ENCODE measurements at places on chromosomes 7 and 10.

GRCh38 chr10:411603-412002 lies 276.3 kb downstream of the ZMYND11 start:
- no peak for DNase-seq

DNA sequence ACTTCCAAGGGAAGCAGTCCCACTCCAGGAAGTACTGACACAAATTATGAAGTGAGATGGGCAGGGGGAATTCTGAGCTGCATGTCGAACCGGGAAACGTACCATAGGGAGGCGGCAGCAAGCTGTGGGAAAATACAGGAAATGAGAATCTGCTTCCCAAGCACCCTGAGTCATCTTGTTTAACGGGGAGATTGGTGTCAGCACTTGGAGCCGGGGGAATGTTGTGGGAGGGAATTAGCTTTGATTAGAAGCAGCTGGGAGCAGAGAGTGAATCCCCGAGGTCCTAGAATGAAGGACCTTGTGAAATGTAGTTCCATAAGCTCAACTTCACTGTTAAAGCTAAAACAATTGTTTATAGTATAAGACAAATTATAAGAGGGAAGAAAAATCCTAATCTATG lies 141.4 kb upstream of the PRKCQ start:
- no peak for DNase-seq

DNA sequence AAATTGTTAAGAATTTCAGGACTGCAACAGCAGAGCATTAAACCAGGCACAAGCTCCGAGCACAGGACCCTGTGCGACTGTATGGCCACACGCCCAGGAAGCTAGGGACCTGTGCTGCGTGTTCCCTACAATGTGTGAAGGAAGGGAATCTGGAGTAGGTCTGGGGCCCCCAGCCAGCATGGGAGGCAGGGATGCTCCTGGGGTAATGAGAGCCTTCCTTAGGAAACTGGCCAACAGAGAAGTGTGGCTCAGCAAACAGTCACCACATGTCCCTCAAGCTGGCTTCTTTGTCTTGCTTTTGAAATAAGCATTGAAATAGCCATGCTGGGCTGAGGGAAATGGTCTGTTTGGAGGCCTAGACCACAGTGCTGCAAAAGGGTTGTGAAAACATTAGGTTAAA lies 8.2 kb downstream of the BLNK start:
- DNase-seq = no peak

DNA sequence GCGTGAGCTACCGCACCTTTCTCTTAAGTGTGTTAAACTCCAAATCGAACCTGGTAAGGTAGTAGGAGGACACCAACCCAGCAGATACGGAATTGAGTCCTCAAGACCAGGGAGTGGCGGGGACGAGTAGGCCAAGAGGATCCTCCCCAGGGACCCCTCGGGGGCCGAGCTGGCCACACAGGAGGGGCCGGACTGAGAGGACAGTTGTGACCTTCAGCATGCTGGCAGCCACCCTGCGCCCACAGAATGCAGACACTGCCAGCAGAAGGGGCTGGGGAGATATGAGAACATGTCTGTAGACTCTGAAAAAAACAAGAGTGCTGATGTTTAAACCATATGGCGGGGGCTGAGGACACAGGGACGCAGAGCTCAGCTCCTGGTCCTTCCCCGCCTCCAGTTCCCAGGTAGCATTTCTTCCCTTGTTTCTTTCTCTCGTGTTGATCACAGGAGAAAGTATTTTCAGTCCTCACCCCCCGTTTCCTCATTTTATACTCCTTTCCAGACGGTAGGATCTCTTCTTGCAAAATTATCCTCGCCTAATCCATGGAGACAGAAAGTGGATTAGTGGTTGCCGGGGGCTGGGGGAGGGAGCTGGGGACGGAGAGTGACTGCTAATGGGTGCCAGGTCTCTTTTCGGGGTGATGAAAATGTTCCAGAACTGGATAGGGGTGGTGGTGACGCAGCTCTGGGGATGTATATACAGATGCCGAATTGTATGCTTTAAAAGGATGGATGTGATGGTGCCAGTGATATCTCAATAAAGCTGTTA lies 11.5 kb upstream of the UNCX start:
- DNase-seq = no peak

GRCh38 chr10:127990846-127991542 lies 84.1 kb downstream of the PTPRE start:
- DNase-seq = no peak

DNA sequence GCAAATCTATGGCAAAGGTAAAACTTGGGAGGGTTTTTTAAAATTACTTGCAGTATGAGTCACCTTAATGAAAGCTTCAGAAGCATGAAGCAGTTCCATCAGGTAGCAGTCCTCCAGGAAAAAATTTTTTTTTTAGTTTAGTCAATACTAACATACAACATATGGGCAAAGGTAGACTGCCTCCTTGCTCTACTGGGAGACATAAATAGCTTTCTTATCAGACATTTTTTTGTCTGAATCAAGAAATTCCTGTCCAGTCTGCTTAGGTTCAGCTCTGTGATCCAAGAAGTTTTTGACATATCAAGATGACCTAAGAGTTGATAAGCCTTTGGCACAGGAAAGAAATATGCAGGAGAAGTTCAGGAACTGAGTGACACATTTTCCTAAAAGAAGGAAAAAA lies 171.5 kb upstream of the TCF7L2 start:
- no peak for DNase-seq

- DNase-seq = no peak
Observed at GRCh38 chr10:33482486-33482885, 148.0 kb upstream of the NRP1 start.

DNA sequence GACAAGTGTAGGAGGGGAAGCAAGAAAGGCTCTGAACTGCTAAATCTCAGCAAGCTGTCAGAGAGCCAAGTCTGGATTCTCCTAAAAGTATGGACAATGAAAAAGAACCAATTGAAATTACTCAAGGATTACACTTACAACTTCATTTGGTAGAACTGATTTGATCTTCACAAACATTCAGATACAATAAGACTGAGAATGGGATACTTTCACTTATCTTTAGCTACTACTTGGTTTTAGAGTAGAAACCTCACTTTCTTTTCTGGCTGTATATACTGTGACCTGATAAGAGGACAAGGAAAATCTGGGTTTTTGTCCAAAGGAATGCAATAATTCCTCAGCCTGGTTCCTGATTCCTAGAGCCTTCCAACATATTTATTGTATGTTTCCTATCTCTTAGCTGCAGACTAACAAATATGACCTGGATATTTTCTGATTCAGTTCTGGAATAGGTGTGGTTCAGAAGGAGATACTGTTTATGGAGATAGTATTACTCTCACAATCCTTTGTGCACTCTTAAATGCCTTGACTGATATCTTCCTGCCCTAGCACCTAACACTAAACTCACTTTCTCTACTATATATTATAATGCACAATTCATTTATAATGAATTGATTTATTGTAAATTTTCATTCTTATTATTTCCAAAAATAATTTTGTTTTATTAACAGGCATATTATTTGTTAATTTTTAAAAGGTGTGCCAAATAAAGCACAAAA lies 7.3 kb downstream of the SEMA3A start:
- no peak for DNase-seq

GRCh38 chr10:103636492-103636891 lies 143.0 kb downstream of the NEURL1 start:
- no peak for DNase-seq

DNA sequence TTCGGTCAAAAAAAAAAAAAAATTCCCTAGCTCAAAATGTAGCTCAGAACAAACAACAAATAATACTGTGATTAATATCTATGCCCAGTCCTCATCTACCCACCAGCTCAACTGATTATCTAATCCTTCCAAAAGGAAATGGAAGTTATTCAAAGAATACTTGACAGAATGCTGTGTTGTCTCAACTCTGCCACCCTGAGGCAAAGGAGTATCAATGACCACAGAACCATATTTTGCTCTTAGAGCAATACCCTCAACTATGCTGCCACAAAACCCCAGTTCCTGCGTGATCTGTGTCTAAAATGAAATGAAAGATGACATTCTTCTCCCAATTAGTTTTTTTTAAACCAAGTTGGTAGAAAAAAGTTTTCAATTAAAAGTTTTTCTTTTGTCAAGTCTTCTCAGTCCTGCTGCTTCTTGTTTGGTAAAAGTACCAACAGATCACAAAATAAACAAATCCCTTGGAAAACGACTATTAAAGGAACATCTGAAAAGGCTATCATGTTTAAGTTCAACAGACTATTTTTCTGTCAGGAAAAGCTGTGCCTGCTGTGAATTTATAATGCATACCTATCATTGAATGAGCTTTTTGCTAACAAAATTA lies 21.6 kb downstream of the RBM28 start:
- DNase-seq = peak; percentile 28

DNA sequence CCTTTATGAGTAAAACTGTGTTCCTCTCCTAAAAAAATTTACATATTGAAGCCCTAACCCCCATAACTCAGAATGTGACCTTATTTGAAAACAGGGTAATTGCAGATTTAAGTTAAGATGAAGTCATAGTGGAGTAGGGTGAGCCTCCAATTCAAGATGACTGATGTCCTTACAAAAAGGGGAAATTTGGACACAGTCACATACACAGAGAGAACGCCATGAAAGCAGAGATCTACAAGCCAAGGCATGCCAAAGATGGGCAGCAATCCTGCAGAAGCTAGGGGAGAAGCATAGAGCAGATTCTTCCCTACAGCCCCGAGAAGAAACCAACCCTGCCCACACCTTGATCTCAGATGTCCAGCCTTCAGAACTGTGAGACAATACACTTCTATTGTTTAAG lies 23.8 kb upstream of the ADD3 start:
- DNase-seq = no peak

GRCh38 chr10:14958872-14959220 lies 342 bp upstream of the MEIG1 start:
- no peak for DNase-seq

- no peak for DNase-seq
Observed at GRCh38 chr7:44081266-44081748, 1.0 kb downstream of the POLM start.

- DNase-seq = no peak
Observed at GRCh38 chr7:3168869-3169268, 125.2 kb upstream of the CARD11 start.

DNA sequence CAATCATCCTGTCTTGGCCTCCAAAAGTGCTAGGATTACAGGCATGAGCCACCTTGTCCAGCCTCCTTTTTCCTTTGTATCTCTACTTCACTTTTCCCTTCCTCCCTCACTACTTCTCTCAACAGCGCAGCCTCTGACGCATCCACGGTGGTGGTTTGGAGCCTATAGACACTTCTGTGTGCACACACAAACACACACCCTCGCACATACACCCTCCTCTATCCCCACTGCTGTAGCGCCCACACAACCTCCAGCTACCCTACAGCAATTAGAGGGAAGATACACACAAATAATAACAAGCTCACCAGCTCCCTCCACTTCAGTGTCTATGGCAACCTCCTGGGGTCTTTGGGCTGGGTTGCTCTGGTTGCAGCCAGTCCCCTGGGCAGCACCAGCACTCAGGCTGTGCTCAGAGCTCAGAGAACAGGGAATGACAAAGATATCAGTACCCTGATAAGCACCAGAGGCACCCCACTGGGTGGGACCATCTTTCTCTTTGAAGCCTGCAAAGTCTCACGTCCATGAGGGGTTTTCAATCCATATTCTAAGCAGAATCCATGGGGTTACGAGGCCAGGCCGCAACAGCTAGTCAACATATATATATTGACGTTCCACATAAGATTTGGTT lies 3.3 kb upstream of the CAMK2G start:
- DNase-seq = no peak

GRCh38 chr10:99966306-99966705 lies 43.4 kb downstream of the DNMBP start:
- no peak for DNase-seq

DNA sequence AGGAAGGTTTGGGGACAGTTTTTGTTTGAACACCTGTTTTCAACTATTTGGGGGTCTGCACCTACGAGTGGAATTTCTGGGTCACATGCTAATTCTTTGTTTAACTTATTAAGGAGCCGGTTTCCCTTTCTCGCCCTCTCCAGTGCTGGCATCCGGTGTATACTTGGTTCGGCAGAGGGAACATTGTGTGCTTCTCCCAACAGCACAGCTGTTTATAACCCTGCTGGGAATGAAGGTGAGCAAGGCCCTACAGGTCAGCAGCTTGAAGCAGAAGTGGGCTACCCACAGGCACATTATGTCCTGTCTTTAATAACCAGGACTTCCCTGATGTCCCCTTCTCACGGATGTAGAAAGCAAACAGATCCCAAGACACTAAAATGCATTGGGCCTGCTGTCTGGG lies 87.5 kb upstream of the PDCD4 start:
- no peak for DNase-seq

DNA sequence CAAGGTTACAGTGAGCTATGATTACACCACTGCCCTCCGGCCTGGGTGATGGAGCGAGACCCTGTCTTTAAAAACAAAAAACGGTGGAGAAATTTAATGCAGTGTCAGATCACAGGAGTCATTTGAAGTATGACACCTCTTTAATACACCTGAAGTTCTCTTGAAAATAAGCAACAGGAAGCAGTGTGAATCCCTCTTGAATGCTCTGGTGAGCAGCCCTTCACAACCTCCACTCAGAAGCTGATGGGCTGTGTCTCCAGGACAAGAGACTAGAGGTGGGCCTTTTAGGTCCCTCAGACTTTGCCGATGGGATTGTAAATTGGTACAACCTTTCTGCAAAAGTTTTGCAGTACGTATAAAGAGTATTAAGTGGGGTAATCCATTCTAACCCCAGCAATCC lies 50.1 kb downstream of the CYP26A1 start:
- DNase-seq = no peak

GRCh38 chr10:46524472-46525176 lies 31.8 kb downstream of the GPRIN2 start:
- no peak for DNase-seq

- DNase-seq = no peak
Observed at GRCh38 chr7:76217942-76218566, 16.4 kb downstream of the SRRM3 start.

GRCh38 chr7:83148776-83149175 lies 13.9 kb downstream of the PCLO start:
- DNase-seq = no peak

GRCh38 chr10:17210361-17210760 lies 8.9 kb upstream of the TRDMT1 start:
- DNase-seq = no peak

- no peak for DNase-seq
Observed at GRCh38 chr10:114471906-114472876, 67.9 kb upstream of the AFAP1L2 start.

GRCh38 chr10:13608246-13608853 lies 21.6 kb downstream of the PRPF18 start:
- DNase-seq = no peak

DNA sequence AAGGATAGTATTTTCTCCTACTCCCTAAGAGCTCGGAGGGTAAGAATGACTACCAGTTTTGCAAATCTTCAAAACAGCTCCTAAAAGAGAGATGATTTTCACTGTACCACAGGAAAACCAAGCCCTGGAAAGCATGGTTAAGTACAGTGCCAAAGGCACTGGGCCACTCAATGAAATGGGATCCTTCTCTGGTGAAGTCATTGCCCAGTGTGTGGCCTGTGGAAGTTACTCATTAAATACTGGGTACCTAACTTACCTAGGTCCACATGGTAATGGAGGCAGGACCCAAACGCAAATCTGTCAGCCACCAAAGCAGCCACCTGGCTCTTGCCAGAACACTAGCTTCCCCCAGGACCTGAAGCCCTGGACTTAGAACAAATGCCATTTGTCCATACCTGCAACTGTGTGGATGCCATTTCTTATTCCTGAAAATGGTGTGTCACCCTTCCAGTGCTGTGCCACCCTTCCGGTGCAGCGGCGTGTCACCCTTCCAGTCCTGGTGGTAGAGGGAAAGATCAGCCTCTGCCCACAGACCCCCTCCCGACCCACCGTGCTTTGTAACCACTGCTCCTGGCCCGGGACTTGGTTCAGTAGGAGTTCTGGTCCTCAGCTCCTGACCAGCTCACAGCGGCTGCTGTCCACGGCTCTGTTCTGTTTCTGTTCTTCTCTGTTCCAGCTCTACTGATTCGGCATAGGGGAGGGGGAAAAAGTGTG lies 659.2 kb downstream of the SDK1 start:
- DNase-seq = no peak

All from BE2C (cell line).